ENCODE measurements at places on chromosomes 3 and 15.

DNA sequence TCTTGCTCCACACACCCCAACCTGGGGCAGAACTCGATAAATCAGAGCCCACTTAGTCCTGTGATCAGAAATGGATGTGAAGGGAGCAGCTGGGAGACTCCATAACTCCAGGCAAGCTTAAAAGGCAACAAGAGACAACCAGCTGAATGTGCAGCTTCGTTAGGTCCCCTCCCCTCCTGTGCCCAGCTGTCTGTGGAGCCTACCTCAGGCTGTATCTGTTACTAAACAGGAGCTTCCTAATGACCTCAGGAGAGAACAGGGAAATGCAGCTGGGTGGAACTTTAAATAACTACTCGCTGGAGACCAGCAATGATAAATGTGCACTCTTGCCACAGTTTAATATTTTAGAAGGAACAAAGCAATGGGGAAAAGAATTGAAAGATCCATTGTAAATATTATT is 25.9 kb downstream of the SLC9A9 start:
- no peak for DNase-seq

DNA sequence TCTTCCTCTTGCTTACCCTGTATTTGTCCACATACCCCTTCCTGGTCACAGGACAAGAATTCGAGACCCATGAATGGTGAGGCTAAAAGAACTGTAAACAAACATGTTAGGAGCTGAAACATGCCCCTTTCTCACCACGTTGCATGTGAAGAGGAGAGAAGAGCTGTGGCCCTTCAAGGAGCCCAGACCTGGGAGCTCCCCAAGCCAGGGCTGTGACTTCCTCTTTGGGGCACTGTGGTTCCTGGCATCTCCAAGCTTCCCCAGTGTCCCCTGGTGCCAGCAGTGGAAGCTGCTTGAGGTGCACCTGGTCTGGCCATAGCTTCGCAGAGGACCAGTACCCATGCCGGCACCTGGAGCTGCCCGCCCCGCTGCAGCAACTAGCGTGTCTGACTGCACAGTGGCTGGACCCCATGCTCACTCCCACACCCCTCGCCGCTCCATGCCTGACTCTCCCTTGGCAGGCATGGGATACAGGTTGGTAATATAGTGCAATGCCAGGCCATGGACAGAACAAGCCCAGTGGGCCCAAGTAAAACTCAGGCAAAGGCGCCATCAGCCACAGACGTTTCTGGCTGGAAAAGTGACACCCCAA is 9.9 kb downstream of the SPCS1 start:
- DNase-seq: no peak

DNA sequence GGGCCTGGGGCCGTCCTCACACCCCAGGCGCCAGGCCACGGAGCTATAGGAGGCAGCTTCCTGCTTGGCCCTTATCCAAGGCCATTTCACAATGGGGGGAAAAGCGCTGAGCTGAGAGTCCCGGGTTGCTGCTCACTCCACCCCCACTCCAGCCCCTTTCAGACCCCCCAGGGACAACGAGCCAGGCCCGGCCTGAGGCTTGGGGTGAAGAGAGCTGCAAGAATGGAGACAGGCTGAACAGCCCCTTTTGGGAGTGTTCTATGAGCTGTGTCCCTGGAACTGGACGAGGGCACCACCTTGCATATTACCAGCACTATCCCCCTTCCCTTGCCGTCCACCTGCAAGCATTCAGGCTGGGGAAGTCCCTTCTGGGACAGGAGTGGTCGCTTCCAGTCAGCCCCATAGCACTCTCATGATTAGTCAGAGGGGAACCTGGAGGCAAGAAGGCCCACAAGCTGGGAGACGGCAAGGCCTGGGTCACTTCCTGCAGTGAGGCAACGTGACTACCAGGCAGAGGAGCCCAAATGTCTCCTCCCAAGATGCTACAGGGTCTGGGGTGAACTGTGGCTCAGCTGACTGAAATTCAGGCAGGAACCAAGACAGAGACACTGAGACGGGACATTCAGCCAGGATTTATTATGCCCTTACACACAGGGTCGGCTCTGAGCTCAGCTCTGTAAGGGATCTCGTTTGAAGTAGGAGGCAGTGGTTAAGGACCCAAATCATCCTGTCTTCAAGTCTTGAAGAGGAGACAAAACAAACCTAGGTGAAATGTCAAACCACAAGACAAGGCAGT is 8.6 kb upstream of the SRP14 start:
- DNase-seq: peak; percentile 22

GRCh38 chr3:151037746-151038477 is 47.6 kb upstream of the MED12L start:
- DNase-seq: no peak

DNA sequence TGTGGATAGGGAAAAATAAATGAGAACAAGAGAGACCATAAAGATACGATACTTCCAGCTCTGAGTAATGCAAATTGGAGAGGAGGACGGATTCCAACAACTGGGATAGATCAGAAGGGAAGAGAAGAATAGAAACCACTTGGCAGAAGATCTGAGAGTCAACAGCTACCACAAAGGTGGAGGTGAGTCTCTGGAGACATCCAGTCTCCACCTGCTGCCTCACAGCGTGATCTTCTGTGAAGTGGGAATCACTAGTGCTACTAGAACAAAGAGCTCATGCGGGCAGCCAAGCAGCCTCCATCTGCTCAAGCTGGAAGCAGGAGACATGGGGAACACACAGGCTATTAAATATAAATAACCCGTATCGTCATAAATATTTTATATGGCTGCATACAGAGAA is 558.5 kb upstream of the CFAP20DC start:
- DNase-seq: no peak

DNA sequence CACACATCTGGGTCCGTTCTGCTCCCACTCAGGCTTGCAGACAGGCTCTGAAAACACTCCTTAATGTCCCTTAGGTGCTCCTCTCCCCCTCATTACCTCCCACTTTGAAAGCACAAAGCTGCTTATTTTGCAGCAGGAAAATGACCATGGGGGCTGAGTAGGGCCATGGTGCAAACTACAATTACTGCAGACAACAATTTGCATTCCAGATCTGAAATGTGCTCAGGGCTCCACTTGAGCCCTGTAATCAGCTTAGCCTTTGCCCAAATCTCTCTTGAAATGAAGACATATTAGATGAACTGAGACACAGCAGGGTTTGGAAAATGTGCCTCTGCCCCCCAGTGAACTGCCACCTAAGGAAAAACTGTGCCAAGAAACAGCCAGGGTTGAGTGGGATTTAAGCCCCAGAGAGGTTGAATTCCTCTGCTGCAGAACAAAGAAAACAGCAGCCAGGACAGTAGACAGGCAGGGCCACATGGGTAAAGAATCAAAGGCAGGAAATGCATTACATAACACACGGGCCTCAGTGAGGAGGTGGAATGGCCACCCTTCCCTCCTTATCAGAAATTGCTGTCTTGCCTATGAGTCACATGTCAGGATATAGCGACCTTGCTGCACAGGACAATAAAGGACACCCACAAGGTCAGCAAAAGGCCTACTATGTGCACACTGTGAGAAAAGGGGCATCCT is 126.8 kb upstream of the ARHGEF3 start:
- DNase-seq: no peak

DNA sequence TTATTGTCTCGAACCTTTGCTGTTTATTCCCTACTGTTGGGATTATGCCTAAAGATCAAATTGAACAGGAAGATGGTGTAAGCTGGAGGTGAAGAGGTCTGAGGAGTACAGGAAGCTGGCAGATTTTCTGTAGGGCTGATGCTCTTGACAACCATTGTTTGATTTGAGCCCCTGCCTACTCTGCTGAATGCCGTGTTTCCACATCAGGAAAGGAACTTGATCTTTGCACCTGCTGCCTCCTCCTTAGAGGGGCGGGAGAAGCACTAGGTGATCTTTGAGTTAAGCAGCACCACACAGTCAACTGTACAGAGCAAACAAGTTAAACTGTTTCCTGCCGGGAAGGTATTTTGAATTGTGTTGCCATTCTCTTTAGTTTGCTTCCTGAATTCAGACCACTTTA is 364.6 kb upstream of the EPHA6 start:
- no peak for DNase-seq

DNA sequence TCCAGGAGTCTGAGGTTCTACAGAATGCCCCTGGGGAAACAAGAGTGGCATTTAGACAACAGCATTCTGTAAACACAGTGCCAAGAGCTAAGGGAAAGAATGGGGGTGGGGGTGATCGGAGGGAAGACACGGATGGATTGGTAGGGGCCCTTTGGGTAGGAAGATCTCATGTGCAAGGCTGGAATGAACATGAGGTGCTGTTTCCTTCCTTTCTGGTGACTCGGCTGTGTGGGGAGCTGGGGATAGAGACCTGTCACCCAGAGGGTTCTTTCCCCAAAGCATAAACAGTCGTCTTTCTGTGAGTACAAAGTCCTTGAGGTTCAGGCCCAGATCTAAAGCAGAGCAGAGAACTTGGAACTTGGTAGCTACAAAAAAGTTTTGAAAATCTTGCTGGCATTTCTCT is 11.7 kb downstream of the TPM1 start:
- no peak for DNase-seq

GRCh38 chr15:89244574-89244903 is 760 bp downstream of the FANCI start:
- no peak for DNase-seq

GRCh38 chr3:20040548-20041196 is 426 bp downstream of the KAT2B start:
- DNase-seq: peak; percentile 38

- DNase-seq: no peak
Observed at GRCh38 chr3:9420850-9421549, 23.6 kb downstream of the SETD5 start.

- DNase-seq: no peak
Observed at GRCh38 chr3:48411606-48412374, 18.1 kb downstream of the PLXNB1 start.

- DNase-seq: no peak
Observed at GRCh38 chr3:43862992-43863805, 172.5 kb downstream of the ABHD5 start.

- peak; percentile 63 for DNase-seq
Observed at GRCh38 chr15:101206176-101206591, 45.7 kb downstream of the CHSY1 start.

DNA sequence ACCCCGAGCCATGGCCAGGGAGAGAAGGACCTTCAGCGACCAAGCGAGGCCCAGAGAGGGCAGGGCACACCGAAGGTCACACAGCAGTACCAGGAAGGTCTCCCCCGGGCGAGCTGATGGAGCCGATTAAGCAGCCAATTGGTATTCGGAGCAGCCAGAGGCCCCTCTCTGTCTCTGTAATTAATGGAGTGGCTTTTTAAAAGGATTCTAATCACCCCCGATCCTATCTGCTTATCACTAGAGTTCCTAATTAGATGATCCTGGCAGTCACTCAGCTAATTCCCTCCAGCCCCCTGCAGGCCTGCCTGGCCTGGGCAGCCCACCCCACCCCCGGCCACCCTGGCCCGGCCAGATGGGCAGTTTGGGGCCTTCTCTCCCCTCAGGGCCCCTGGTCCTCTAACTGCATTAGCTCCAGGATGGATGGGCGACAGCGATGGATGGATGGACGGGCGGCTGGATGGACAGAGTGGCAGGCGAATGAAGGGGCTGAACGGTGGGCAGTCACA is 1.6 kb upstream of the DNAJB8 start:
- no peak for DNase-seq

GRCh38 chr3:113783463-113783862 is 36.6 kb downstream of the ATP6V1A start:
- DNase-seq: no peak

DNA sequence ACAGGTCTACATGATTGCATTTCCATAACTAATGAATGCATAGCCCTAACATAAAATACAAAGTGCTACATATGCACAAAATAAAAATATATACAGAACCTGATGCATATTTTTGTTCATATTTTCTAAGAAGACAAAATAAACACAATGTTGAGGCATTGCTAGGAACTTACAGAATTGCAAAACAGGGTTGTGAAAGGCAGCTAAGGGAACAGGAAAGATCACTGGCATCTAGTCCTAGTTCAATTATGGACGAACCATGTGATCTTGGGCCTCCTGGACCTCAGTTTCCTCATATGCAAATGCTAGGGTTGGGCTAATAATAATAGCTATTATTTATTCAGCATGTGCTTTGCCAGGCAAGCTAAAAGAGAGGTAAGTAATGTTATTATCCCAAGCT is 15.5 kb upstream of the NCEH1 start:
- DNase-seq: no peak

Data from stimulated activated CD8-positive, alpha-beta memory T cell treated with anti-CD3 and anti-CD28 coated beads, Interleukin-4, amount 100 ng/mL, for 4 hours (primary cell).